ENCODE measurements at places on chromosomes 3 and 15.

DNA sequence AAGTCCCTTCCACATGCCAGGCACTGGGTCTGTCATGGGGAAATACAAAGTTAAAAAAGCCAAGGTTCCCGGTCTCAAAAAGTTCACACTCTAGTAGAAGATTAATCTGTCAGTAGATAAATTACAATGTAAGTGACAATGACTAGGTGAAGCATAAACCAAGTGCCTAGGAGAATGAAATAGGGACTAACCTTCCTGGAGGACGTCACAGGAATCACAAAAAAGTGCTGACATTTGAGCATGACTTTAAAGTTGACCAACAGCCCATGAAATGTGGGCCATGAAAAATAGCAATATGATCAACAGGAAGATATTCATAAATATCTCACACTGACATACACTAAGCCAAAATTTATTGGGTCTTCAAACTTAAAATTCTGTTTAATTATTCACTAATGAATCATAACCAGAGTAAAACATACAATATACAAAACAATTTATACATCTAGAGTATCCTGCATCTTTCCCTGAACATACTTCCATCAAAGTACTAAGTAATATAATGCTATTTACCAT is 20.0 kb downstream of the COPS2 start:
- DNase-seq, result no peak

DNA sequence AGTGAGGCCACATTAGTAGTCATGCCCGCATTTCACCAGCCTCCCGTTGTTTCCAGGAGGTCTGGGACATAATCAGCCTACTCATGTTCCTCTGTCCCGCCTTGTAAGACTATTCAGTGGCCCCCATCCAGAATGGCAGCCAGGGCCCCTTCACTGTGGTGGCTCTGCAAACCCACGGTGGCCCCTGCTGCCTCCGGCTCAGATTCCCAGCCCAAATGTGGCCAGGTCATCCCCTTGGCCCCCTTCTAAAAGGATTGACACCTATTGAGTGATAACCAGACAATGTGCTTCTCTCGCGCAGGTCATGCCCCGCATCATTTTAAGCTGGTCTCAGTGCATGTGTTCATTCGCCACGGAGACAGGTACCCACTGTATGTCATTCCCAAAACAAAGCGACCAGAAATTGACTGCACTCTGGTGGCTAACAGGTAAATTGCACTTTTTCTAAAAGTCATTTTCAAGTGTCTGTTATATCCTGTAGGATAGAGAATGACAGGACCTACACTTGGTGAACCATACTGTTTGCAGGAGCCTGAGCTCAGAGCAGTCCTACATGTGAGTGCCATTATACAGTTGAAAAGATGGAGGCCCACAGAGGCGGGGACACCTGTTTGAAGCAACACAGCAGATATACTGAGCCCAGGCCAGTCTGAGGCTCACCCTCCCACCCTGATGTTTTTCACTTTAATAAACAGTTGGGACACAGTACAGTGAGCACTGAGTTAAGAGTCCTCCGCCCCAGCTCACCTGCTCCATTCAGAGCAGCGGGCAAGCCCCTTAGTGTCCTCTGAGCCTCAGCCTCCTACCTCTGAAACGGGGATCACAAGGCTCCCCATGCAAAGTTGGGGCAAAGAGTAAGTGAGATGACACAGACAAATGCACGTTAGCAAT is 47.7 kb downstream of the PXYLP1 start:
- peak; percentile 26 for DNase-seq

DNA sequence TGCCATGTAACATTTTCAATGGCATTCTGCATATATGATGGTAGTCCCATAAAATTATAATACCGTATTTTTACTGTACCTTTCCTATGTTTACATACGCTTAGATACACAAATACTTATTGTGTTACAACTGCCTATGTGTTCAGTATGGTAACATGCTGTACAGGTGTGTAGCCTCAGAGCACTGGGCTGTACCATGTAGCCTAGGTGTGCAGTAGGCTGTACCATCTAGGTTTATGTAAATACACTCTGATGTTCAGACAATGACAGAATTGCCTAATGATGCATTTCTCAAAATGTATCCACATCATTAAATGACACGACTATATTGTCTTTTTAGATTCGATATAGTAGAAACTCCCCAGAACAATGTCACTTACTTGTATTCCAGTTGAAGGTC is 22.7 kb downstream of the CD80 start:
- no peak for DNase-seq

- no peak for DNase-seq
Observed at GRCh38 chr3:127656906-127657305, 15.8 kb upstream of the ABTB1 start.

- DNase-seq, result no peak
Observed at GRCh38 chr3:101996832-101997231, 147.5 kb downstream of the NFKBIZ start.
